ENCODE measurements at places on chromosomes 6 and 20.

DNA sequence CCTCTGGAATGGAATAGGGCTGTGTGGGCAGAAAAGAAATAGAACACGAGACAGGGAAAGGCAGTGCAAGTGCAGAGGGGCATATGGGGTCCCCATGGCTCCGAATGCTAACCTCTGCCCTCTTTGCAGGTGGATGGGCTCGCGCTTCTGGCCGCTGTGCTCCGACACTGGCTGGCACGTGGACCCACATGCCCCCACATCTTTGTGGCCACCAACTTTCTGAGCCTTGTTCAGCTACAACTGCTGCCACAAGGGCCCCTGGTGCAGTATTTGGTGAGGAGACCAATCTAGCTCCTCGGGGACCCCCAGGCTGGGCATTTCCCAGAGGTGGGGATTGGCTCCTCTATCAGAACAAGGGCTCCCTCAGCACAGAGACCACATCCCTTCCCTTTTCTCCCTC, 1.1 kb upstream of the SAPCD1 start:
- no peak for DNase-seq

DNA sequence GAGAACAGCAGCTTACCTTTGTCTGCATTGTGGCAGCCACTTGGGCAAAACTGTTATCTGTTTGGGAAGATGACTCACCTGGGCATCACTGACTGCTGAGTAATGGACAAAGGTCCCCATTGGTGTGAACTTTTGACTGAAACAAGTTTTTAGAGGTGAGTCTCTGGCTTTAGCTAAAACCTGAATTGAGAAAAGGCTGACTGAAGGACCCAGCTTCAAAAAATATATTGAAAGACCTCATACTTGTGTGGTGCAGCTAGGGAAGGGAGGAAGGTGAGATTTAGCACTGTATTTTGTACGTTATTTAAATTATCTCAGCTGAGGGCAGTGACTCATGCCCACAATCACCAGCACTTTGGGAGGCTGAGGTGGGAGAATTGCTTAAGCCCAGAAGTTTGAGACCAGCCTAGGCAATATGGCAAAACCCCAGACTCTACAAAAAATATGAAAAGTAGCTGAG, 4.5 kb upstream of the CITED2 start:
- peak; percentile 61 for DNase-seq

DNA sequence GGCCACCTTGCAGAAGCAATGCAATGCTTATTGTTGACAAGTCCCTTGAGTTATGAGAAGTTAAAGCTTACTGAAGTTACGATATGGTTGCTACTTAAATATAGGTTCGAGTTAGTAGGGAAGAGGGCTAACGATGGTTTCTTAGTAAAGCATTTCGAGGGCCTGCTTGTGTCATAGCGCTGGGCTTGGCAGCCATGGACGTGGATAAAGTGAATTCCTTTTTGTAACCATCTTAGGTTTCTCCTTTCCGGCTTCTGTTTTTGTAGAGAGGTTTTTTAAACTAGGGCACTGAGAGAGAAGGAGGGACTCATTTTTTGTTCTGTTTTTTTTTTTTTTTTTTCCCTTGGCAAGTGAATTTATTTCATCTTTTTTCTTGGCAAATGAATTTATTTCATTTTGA, 27.6 kb downstream of the TIAM2 start:
- no peak for DNase-seq

GRCh38 chr6:17677602-17678001, 29.1 kb downstream of the NUP153 start:
- no peak for DNase-seq

DNA sequence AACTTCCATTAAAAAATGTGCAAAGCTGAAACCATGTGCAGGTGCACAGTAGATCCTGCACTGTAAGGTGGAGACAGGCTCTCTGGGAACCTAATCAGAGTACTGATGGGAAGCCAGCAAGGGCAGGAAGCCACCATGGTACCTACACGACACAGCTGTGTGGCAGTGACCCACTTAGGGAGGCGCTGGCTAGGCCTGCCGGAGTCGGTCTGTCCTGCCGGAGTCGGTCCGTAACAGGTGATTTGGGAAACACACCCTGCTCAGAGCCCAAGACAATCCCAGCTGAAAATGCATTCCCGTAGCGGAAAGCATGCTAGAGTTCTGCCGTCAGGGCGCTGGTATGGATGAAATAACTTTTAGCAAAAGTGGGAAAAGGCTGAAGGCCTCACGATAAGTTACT, 17.2 kb downstream of the TXNDC5 start:
- no peak for DNase-seq

DNA sequence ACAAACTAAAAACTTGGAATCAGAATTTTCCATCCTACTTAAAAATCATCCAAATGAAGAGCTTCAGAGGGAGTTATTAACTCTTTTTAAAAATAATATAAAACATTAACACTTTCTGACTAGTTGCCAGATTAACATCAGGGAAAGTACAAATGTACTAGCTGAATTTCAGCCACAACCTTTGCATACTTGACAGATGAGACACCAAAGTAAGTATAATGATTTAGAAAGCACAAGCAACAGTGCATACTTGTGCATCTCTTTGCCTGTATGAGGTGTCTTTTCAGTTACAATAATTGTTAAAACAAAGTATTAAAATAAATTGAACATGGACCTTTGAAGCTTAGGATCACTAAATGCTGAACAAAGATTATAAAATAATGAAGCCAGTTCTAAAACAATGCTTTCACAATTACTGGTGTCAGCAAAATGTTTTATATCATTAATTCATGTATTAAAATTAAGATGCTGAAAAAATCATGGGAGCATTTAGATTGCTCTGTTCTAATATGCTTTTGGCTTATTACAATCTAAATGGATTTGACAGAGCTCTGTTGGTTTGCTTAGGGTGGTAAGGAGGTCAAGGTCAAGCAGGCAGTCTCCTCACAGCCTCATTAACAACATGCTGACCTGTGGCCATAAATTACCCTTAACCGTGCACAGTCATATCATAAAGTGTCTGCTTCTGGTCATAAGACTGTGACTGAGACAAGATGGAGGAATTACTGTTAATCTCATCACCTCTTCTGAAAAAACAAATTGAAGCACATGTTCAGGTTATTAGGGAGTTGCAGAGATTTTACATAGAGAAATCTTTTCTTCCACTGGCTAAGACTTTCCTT, 15.1 kb downstream of the RNF217 start:
- DNase-seq: no peak

- no peak for DNase-seq
These were observed 259.6 kb upstream of the PLCB4 start for GRCh38 chr20:8809107-8809953.

DNA sequence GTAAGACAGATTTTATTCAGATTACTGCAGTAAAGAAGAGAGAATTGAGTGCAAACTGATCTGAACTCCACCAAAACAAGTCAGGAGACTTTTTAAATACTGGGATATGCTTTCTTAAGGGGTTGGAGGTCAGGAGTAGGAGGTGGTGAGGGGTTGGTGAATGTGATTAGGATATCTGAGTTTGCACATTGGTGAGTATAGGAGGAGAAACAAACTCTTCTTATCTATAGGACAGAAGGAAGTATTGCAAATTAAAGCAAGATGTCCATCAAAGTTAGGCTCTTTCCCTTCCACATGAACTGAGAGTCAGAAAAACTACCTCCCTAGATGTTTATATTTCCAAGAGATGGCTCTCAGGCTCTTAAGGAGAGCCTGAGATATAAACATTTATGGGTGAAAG, 114.6 kb upstream of the HTR1E start:
- DNase-seq: no peak

GRCh38 chr6:87555506-87555905, 34.3 kb downstream of the RARS2 start:
- no peak for DNase-seq

DNA sequence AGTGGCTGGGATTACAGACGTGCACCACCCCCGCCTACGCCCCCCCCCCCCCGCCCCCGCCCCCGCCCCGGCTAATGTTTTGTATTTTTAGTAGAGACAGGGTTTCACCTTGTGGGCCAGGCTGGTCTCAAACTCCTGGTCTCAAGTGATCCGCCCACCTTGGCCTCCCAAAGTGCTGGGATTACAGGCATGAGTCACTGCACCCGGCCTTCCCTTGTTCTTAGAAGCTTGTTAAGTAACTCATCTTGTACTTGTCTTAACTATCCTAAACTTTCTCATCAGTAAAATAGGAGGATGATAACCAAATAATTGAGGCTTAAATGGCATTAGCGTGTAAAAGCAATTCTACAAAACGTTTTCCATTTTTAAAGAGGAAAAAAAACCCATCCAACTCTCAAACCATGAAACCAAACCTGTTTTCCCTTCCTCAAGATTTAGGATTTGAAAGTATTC, 4.2 kb downstream of the CDYL start:
- no peak for DNase-seq

- no peak for DNase-seq
These were observed 113.0 kb upstream of the TMEM170B start for GRCh38 chr6:11424395-11425034.

DNA sequence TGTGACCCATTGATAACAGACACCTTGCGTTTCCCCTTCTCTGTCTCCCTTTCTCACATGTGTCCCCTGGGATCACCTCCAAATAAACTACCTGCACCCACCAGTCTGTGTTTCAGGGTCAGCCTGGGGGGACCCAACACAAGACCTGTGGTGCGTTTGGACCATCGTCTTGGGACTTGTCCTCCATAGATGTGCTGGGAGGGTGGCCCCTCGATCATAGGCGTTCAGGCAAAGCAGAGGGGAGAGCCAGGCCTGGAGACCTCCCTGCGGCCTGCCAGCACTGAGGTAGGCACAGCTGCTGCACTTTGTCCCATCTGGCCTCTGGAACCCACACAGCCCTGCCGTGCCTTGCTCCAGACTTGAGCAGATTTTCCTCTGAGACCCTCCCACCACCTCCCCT, 18.1 kb downstream of the CST9 start:
- no peak for DNase-seq

GRCh38 chr6:126662966-126663365, 323.1 kb downstream of the CENPW start:
- no peak for DNase-seq
